NCI-H446 treated with DMSO at 0.1 percent for 48 hours (cell line): ENCODE measurements at places on chromosomes 12 and 14.

DNA sequence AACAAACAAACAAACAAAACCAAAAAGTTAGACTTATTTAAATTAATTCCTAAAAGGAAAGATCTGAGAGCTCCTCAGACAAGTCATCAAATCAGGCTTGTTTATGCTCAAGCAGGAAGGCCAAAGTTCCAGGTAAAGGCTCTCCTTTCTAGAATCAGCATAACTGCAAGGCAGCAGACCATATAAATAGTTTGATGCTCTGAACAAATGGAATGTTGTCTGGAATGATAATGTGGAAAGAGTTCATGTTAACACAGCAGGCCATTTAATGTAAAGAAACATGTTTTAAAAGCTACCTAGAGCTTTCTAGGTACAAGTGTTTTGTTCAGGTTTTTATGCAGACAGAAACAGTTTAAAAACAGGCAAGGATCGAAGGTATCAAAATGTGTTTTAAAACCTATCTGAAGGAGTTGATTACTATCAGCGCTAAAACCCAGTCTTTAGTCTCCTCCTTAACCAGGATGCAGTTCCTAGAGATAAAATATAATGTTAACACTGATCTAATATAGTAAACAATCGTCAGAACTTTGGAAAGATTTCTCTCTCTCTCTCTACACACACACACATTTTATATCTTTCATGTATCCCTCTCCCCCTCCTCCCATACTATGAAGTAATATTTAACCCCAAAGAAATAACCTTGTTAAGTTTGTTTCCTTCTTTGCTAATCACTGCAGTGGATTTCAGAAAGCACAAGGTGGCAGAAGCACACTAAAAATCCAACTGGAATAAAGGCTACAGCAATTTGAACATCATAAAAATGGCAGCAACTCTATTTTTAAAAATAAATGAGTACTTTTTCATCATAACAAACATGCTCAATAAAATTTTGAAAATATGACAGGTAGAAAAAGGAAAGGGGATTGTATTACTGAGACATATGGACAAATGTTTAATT lies 135.5 kb downstream of the PAWR start:
- no peak for DNase-seq

- DNase-seq: no peak
Measured at GRCh38 chr12:13981296-13981962, at the start of gene GRIN2B. Gene GRIN2B (minus strand): TSS chr12:13981602. CDS start chr12:13866208, 115,394 bp downstream.

DNA sequence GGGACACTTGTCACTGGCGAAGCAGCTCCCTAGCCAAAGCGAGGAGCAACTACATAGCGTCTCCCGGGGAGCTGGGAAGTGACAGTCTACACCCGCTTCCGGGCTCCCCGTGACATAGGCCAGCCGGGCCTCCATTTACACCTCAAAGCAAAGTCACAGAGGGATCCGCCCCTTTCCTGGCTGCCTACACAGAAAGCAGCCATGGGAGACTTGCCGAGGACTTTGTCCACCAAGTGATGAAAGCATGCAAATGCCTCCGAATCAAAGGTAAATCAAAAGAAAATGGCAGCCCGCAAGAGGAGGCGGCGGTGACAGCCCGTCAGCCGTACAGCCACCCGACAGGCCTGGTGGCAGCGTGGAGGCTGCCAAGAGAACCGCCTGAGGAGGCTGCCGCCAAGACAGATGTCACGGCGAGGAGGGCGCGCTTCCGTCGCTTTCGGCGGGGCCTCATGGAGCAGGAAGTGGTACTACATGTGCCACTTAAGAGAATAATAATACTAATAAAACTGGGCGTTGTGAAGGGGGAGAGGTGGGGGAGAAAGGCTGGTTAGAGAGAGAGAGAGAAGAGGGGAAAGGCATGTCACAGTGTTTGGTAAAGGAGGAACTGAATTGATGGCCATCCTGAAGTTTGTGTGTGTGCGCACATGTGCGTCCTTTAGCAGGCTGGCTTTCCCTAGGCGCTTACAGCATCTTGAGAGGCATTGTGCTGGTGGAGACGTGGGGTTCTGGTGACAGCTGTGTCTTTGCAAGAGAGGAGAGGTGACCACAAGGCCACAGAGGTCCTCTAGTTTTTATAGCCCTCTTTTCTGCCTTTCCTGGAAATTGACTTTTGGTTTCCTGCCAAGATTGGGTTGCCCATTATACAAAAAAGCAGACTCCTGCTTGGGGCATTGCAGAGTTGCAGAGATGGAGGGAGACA lies 661.7 kb downstream of the VRK1 start:
- DNase-seq: no peak

GRCh38 chr12:102769323-102769916 lies 147.6 kb downstream of the PAH start:
- DNase-seq: no peak

- no peak for DNase-seq
Measured at GRCh38 chr12:68943848-68944247, 10.9 kb upstream of the CPM start.

GRCh38 chr12:104953323-104953722 lies 4.8 kb downstream of the SLC41A2 start:
- DNase-seq: no peak

GRCh38 chr12:121530600-121531355 lies 50.0 kb downstream of the KDM2B start:
- DNase-seq: no peak

GRCh38 chr14:76617440-76617839 lies 143.8 kb upstream of the VASH1 start:
- DNase-seq: no peak

GRCh38 chr12:101777978-101778377 lies 38.7 kb upstream of the SYCP3 start:
- DNase-seq: no peak

DNA sequence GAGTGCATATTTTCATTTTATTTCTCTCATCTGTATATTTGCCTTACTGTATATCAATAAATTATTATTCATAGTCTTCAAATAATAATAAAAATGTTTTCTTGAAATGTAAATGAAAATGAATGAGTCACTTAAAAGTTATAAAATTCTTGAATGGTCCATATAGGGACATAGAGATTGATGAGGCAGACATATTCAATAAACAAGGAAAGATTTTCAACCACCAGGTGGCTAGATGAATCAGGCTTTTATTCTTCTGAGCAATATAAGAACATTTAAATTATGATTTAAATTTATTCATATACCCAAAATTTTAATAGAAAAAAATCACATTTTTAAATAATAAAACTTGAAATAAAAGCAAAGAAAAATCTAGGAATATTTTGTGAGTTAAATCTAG lies 249.5 kb downstream of the ACSS3 start:
- no peak for DNase-seq

GRCh38 chr14:80762641-80763228 lies 178.8 kb downstream of the CEP128 start:
- no peak for DNase-seq

DNA sequence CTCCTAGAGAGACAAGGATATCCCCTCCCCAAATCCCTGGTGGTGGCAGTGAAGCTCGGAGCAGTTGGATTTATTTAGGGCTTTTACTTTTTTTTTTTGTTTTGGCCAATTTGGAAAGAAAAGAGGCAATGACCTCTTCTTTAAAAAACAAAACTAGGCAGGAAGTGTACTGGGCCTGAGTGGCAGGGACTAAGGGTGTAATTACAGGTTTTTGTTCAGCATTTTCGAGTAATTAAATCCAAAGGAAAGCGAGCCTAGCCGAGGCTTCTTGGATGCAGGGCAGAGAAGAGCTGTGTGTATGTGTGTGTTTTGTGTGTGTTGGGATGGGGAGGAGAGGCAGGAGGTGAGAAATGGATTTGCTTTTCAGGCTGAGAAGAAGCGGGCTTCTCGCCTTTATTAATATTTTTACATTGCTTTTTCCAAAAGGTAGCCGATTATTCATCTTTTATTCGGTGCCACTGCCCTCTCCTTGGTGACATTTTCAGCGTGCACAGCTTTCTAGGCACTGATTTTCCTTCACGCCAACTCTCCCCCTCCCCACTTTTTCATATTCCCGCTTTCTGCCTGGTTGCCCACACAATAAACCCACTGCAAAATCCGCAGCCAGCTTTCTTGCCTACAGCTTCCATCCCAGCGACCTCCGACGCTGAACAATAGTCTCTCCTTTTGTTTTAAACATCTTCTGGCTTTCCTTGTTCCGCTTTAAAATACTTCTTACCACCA lies 8.9 kb upstream of the IRF2BPL start:
- no peak for DNase-seq

DNA sequence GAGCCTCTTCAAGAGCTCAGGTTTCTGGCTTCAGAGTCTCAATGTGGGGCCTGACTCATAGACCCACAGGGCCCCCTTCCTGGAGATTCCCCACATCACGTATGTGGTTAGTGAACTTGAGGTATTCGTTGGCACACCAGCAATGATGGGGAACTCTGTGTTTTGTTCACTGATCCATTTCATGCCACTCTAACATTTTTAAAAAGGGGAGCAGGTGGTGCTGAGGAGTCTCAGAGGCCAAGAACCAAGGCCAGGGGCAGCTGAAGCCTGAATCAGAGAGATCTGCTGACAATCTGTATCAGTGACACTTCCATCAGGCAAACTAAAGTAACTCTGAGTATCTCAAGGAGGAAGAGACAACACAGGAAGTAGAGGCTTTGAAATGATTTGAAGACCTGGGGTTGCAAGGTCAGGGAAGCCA lies 323.4 kb downstream of the VRK1 start:
- no peak for DNase-seq

DNA sequence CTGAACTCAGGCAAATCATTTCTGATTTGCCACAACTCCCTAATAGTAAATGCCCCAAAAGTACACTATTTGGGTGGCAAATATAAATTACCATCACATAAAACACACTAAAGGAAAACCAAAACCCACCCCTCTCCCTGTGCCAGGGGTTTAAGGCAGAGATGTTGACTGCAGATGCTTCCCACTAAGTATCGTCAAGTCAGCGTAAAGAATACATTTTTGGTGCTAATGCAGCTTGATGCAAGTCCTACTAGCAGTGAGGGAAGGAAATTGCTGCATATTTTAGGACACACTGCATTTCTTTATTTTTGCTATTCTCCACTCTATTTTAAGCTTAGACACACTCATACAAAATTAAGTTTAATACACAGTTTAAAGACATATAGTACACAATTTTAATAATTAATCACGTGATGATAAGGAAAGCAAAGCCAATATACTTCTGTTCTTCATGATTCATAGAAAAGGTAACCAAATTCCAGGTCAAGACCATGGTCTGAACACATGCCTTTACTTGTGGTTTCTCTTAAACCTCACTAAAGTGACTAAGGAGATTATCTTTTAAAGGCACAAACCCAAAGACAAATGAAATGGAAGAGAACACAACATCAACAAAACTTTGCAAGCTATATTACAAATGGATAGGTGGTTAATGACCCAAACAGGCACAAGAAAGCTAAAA lies 162.2 kb downstream of the STXBP6 start:
- no peak for DNase-seq

- no peak for DNase-seq
Measured at GRCh38 chr12:83018088-83018487, 331.4 kb downstream of the TMTC2 start.

DNA sequence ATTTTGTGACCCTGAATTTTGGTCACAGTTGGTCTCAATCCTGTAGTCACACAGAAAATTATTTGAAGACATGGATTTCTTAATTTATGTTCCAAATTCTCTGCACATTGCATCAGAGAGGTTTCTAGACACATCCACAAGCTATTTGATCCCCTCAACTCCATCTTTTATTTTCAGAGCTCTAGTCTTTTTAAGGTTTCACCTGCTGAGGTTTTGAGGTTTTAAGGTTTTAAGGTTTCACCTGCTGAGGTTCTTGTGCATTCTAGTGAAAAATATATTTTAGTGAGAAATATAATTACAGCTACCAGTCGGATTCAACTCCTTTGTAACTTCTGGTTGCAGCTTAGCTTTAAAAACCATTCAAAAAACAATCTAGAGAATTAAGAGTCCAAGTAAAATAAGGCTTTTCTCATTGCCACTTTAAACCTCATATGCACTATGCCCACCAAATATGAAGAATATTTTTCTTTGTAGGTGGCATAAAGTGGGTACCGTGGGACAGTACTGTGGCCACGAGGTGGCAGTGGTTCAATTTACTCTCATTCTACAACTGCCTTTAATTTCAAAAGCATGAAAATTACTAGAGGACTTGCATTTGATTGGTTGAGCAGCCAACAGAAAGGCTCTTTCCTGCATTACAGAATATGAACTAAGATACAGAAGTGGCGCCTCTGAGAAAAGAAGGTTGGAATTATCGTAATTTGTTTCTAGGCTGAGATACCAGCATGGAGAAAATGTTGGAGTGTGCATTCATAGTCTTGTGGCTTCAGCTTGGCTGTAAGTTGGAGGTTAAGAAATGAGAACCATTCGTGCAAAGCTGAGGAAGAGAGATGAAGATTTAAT lies 366.5 kb upstream of the OR4E1 start:
- no peak for DNase-seq

GRCh38 chr12:47413806-47414205 lies 292.0 kb downstream of the RPAP3 start:
- DNase-seq: no peak

DNA sequence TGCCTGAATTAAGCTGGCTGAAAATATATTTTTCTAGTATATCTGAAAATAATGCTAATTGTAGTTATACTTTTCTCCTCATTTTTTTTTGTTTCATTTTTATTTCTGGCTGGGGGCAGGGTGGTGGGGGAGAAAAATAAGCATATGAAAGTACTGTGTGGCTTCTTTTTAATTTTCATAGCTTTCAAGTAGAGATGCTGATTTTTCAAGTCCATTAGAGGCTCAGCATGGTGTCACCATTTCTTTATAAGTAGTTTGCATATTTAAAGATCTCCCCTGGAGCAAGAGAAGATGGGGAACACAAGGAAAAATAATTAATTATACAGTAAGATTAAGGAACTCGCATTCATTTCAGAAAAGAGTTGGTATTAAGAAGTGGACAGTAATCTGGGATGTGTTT lies 27.1 kb downstream of the TTC8 start:
- no peak for DNase-seq

DNA sequence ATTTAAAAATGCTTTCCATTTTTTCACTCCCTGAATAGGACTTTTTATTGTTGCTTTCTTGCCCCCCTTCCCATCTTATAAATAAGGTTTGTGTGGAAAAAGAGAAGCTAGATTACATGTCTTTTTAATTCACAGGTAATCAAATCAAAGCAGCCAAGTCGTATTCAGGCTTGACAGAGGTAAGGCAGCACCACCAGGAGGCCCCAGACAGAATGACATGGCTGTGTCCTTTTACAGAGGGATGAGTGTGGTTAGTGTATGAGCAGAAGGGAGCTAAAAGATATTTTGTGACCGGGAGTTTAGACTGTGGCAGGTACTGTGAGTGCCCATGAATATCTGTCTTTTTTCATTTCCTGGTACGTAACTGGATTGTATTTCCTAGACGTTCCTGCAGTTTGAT lies 596.1 kb downstream of the ETNK1 start:
- DNase-seq: peak; percentile 10
